ENCODE measurements at places on chromosomes 2 and 18.

GRCh38 chr2:48369971-48370370, 160.0 kb upstream of the STON1 start:
- DNase-seq: no peak

DNA sequence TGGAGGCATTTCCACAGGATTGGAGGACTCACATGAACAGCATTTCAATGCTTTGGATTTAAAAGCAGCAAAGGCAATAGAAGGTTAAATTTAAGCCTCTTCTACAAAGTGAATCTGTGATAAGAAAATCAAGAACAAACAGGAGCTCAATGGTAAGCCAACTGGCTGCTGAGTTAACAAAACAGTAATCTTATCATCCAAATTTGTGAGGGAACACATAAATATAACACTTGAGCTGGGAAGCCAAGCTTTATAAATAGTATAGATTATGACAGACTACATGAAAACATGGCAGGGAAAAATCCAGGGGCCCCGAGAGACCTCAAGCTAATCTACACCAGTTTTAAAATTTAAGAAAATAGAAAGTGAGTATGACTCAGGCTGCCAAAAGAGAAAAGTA, 108.5 kb upstream of the PGAP1 start:
- DNase-seq: no peak

GRCh38 chr2:126921066-126921465, 22.4 kb downstream of the TEX51 start:
- DNase-seq: no peak

DNA sequence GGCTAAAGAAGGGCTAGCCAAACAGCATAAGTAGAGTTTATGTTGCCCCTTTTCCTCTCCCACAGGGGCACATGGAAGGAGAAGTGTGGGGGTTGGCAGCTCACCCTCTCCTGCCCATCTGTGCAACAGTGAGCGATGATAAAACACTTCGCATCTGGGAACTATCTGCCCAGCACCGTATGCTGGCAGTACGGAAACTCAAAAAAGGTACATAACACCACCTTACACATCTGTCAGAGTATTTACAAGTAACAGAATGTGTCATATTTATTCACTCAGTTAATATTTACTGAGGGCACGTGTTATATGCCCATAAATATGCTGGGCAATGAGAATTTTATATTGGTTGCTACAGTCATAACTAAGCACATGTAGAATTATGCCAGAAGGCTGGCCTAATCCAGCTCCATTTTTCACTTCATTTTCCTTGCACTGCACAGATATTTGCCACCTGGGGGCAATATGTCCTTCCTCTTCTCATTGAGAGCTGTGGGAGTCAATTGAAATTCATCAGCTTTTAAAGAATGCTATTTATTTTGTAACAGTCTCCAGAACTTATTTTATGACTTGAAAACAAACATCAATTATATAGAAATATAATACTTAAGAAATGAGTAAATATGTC, 150.6 kb downstream of the RTN4 start:
- DNase-seq: no peak

DNA sequence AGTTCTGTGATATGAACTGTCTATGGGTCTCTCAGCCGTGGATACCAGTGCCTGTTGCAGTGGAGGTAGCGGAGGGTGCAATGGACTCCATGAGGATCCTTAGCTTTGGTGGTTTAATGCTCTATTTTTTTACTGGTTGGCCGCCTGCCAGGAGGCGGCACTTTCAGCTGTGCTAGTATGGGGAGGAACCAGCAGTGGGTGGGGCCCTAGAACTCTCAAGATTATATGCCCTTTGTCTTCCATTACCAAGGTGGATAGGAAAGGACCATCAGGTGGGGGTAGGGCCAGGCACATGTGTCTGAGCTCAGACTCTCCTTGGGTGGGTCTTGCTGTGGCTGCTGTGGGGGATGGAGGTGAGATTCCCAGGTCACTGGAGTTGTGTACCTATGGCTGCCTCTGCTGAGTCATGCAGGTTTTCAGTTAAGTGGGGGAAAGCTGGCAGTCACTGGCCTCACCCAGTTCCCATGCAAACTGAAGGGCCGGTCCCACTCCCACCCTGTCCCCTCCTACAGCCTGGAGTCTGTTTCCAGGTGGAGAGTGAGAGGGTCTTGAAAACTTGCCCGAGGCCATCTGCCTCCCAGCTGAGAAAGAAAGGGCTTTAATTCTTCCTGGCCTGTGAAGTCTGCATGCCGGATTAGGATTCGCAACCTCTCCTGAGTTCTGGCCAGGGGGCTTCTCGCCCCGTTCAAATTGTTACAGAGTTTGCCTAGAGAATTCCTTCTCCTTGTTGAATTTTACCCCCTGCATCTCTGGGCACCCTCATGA, 14.5 kb downstream of the KCNS3 start:
- DNase-seq: no peak

GRCh38 chr2:185306119-185306518, 432.5 kb upstream of the FSIP2 start:
- DNase-seq: no peak

- no peak for DNase-seq
These were observed 57.0 kb downstream of the CCDC150 start for GRCh38 chr2:196696423-196697079.

DNA sequence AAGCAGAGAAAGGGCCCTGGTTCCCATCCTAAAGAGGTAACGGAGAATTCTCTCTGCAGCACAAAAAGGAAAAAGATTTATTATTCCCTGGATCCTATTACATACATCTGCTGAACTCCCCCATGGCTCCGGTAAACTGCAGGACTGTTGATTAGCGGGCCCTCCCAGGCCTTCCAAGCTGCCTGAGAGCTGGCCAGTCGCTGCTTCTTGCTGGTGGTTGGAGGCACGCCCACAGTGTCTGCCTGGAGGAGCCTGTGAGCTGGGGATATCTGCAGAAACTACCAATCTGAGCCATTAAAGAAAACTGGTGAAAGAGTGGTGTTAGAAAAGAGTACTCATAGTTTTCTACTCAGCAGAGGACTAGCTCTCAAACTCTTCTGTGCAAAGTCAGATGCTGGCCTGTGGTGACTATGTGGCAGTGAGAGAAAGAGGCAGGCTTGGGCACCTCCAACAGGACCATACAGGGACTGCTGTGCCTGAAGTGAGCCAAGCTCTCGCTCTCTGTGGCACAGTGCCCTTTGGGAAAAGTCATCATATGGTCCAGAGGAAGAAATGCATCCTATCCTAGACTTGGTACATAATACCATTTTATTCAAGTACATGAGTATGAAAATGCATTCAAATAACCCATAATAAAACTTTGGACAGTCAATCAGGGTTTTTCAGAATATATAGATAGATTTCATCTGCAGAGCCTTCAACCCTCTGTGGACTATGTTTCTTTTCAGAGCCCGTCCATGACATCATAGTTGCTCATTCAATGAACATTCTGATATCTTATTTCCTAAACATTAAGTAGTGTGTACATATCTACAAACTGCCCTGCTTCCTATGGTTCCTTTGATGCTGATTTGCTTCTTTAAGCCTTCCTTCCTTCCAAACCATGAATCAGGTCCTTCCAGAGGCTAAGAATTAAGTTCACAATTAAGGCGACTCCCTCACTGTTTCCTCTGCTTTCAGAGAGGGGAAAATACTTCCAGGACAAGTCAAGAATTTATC, 242.0 kb upstream of the LYPD1 start:
- DNase-seq: no peak
